Activated T-helper 1 cell treated with anti-CD3 and anti-CD28 coated beads, Interleukin-2, amount 50 U/mL, for 16 hours (primary cell): ENCODE measurements at places on chromosomes 4 and X.

GRCh38 chrX:48785540-48786214 lies 713 bp upstream of the GATA1 start:
- no peak for DNase-seq

DNA sequence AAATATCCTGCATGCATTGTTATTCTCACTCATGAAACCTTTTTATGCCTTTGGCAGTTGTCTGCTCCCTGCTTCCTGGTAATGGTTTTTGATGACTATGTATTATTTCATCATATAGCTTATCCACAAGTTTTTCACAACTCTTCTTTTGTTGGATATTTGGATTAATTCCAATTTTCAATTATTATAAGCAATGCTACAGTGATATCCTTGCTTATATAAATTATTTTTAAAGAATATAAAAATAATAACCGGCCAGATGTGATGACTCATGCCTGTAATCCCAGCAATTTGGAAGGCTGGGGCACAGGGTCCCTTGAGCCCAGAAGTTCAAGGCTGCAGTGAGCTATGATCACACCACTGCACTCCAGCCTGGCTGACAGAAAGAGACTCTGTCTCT lies 47.0 kb downstream of the ASIC5 start:
- DNase-seq = no peak

DNA sequence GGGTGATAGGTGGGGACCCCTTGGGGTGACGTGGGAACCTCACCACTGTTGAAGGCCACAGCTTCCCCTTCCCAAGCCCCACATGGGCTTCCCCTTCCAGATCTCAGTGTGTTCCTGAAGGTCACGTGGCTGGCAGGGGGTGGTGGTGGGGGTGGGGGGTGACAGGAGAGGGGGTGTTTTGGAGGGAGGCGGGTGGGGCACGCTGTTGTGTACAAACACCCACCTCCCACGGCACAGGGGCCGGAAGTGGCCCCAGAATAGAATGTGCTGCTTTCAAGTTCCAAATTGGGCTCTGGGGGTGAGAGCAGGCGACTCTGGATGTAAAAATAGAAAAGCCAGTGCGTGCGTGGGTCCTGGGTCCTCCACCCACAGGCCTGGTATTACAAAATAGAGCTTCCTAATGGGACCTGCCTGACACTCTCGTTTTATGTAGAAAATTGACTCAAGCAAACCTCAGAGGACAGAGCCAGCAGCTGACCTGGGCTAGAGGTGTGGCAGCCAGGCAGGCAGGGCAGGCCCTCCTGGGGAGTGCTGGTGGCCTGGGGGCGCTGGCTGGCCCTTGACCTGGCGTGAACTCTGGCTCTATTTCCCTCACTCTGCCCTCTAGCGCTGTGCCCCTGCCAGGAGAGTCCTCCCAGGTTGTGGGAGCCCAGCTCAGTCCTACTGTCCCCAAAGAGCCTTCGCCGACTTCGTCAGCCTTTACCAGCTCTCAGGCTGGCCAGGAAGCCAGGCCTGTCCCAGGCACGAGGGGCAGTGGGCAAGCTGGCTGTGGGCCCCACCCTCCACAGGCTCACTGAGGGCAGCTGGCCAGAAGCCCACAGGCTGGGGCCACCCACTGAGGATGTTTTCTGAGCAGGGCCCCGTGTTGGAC lies 5.4 kb upstream of the SH3BP2 start:
- DNase-seq = no peak

DNA sequence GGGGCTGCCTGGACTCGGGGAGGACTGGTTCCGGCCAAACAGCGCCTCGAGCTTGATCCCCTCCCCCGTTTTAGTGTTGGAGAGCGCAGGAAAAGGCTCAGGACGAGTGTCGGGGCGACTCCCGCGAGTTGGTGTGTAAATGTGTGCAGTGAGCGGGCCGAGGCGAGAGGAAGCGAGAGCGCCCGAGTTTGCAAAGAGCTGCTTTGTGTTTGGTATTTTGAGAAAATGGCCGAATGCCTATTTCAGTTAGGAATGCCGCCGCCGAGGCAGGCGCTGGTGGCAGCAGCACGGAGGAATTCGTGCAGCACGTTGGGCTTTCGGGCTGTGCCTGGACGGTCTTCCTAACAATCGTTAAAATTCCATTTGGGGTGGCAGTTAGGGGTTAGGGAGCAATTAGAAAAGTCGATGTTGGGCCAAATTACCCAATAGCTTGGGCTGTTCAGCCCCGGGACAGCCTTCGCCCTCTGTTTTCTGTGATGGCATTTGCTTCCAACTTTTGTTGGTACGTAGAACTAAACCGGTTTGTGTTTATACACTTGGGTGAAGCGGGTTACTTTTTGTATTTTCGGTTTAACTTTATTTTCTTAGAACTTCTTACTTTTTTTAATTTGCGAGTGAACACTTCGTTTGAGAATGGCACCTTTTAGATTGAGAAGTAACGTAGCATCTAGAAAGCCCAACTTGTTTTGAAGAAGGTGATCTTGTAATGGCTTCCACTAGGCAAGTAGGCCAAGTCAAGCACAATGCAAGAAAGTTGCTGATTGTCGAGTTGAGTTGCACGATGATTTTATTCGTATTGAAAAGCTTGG lies 1.6 kb downstream of the REST start:
- DNase-seq = peak; percentile 18

DNA sequence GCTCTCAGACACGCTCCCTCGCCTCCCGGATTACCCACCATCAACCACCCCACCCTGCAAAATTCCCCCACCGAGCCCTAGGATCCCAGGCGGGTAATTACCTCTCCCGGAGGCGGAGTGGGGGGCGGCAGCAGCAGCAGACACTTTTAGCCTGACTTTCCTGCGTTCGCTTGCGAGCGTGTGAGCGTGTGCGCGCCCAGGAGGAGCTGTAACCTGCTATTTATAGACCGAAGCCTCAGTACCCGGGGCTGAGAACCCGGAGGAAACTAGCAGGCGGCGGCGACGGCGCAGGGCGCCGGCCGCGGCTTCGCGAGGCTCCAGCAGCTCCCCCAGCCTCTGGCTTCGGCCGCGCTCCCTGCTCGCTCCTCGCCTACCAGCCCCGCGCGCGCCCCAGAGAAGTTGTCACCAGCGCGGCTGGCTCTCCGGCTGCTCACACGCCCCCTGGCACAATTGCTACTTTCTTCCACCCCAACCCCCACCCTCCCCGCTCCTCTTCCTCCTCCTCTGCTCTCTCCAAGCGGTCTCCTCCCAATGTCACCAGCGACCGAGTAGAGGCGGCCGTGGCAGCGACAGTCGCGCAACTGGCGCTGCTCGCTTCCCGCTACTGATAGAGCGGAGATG lies at the start of gene INPP4B:
Gene INPP4B, minus strand, starts transcription at position 194 of the 621 bp plus-strand sequence.
- DNase-seq = peak; percentile 19

- DNase-seq = no peak
Observed at GRCh38 chrX:41108463-41109205, 23.4 kb downstream of the USP9X start.

DNA sequence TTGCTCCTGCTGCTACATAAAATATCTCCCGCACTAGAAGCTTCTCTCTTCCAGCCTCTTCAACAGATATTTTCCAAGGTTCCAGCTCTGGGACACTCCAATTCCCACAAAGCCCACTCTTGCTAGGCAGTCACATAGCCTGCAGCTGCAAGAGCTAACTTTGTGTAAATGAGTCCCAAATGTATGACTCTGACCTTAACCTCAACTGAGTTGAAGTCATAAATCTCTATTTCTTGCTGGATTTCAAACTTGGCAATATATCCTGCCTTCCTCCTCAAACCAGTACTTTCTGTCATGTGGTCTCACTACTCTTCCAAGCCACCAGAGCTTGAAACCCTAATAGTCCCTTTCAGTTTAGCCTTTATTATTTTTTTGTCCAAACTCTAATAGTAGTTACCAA lies 315.4 kb upstream of the GRIA3 start:
- DNase-seq = no peak

- no peak for DNase-seq
Observed at GRCh38 chr4:3065551-3065950, 8.8 kb downstream of the HTT-AS start.

DNA sequence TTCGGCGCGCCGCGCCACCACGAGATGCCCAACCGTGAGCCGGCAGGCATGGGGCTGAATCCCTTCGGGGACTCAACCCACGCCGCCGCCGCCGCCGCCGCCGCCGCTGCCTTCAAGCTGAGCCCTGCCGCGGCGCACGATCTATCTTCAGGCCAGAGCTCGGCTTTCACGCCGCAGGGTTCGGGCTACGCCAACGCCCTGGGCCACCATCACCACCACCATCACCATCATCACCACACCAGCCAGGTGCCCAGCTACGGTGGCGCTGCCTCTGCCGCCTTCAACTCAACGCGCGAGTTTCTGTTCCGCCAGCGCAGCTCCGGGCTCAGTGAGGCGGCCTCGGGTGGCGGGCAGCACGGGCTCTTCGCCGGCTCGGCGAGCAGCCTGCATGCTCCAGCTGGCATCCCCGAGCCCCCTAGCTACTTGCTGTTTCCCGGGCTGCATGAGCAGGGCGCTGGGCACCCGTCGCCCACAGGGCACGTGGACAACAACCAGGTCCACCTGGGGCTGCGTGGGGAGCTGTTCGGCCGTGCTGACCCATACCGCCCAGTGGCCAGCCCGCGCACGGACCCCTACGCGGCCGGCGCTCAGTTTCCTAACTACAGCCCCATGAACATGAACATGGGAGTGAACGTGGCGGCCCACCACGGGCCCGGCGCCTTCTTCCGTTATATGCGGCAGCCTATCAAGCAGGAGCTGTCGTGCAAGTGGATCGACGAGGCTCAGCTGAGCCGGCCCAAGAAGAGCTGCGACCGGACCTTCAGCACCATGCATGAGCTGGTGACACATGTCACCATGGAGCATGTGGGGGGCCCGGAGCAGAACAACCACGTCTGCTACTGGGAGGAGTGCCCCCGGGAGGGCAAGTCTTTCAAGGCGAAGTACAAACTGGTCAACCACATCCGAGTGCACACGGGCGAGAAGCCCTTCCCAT lies 1.1 kb downstream of the ZIC3 start:
- DNase-seq = no peak

- no peak for DNase-seq
Observed at GRCh38 chr4:117793845-117794480, 240.3 kb upstream of the NDST3 start.

DNA sequence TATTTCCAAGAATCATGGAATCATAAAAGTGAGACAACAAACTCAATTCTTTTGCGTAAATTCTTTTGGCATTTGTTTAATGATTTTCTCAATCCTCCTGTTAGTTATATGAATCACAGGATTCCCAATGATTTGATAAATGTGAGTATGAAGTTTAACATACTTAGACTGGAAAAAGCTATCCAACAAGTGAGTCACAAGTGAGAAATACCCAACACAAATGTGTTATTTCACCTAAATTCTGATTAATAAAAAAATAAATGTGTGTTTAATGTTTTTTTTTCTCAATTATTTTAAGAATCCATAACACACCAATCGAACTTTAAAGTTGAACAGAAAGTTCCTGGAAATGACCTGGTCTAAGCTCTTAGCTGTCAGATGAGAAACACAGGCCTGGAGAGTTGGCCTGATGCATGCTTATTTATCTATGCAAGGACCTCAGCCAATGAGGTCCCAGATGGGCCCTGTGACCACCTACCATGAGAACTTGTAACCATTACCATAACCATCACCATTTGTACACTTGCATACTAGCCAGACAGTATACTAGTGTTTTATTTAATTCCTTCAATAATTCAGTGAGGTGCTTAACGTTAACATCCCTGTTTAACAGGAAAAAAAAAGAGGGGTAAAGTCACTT lies 386.7 kb downstream of the SPRY1 start:
- DNase-seq = no peak

DNA sequence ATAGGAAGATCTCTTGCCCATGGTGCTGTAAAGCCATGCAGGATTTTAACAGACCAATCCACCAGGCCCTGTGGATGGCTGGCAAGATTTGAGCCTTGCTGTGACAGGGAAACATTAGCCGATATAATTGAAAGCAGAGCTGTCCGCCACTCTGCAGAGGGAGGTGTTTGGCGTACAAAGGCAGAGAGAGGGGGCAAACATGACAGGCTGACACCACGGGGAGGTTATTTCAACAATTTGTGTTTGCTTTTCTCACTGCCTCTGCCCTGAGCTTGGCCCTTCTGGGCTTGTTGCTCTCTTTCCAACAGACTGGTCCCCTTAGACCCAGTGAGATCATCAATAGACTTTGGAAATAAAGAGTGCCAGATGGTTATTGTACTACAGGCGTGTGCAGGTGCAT lies 59.4 kb downstream of the CLNK start:
- no peak for DNase-seq

DNA sequence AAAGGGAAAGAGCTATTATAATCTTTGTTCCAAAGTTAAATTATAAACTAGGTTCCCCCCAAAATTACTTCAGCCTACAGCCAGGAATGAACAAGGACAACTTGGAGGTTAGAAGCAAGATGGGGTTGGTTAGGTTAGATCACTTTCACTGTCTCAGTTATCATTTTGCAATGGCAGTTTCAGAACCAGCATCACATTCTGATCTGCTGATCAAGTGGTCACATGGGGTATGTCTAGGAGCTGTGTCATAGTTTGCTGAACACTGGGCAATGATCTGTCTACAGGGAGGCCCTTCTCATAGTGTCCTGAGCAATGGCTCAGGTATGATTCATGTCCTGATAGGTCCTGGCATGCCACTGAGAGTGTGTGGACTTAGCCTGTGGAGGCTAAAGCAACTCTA lies 41.6 kb upstream of the XIAP start:
- DNase-seq = no peak
